Endodermal cell (in vitro differentiated cells): ENCODE measurements at places on chromosomes 16 and 17.

GRCh38 chr16:27242868-27243590 lies 25.5 kb downstream of the NSMCE1 start:
- peak; percentile 53 for DNase-seq

- no peak for DNase-seq
Observed at GRCh38 chr16:9934723-9935508, 247.3 kb downstream of the GRIN2A start.

DNA sequence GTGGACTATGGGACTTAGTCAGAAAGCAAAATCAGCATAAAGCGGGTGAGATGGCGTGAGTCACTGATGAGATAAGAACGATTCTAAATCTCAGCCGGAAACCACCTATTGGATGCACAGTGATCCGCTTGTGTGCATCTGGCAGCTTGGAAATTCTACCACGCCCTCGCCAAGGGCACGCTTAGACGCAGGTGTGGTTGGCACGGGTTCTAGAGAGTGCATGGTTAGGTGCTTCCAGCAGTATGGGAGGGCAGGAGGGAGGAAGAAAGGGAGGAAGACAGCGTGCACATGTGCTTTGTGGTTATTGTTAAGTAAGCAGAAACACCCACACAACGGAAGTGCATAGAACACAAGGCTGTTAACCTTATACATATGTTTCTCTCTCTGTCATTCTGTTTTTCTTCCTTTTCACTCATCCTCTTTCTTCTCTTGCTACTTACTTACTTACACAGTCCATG lies 374.0 kb upstream of the ASIC2 start:
- peak; percentile 22 for DNase-seq

- no peak for DNase-seq
Observed at GRCh38 chr16:50566014-50566962, 18.1 kb downstream of the NKD1 start.

GRCh38 chr17:57256708-57257112 lies 387 bp downstream of the MSI2 start:
- DNase-seq = no peak

DNA sequence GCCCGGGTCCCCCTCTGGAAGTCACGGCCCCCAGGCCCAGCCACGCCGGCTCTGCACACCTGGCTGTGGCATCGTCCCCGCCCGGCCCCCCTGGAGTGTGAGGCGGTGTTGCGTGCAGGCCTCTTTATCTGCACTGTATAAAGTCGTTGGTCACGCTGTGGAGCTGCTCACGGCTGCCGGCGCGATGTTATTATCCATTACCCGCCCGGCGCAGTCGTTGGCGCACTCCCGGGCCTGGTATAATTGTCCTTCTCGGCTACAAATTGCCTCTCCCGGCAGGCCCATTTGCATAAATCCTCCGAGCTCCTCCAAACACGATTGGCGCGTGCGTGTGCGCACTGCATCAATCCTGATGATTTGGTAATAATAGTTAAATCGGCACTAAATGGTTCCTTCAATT lies 57.8 kb downstream of the BAHCC1 start:
- no peak for DNase-seq

DNA sequence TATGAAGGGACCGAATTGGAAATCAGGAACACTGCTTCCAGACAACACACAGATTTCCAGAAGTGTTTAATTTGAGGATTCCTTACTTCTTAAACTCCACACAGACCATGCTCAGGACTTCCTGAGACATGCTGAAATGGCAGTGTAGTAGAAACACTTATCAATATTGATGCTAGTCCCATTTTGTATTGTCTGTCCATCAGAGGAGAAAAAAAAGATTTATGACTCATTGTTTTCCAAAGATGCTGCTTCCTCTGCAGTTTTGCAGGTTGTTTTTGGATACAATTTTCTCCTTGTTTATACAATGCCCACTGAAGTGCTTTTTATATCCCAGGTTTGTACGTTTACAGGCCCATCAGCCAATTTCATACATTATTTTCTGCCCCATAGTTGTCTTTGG lies 68.3 kb upstream of the TANC2 start:
- no peak for DNase-seq

DNA sequence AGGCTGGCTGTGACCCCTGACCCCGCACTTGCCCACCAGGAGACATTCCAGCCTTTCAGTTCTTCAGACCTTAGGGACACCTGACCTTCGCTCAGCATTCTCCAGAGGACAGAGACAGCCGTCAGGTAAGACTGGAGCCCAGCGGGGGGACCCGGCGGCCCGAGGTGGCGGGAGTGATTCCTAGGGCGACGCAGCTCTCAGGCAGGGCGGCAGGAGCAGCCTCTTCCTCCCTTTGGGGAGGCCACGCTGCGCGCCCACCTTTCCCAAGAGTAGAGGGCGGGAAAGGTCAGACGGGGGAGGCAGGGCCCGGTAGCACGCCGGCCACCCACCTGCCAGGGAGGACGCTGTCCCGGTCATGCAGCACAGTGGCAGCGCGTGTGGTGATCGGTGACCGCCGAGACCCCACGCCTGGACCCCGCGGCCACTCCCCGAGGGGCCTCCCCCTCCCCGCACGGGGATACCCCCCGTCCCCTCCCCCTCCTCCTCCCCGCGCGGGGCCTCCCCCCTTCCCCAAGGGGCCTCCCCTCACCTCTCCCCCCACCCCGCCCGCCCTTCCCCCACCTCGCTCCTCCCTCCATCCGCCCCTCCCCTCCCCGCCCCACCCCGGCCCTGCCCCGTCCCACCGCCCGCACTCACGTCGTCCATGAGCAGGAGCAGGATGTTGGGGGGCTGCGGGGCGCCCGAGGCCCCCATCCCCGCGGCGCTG lies 472 bp downstream of the GALNS start:
- peak; percentile 76 for DNase-seq

GRCh38 chr17:82483836-82484235 lies 25.3 kb downstream of the NARF start:
- DNase-seq = no peak

GRCh38 chr16:1028524-1029258 lies 43.9 kb upstream of the SSTR5 start:
- DNase-seq = no peak

DNA sequence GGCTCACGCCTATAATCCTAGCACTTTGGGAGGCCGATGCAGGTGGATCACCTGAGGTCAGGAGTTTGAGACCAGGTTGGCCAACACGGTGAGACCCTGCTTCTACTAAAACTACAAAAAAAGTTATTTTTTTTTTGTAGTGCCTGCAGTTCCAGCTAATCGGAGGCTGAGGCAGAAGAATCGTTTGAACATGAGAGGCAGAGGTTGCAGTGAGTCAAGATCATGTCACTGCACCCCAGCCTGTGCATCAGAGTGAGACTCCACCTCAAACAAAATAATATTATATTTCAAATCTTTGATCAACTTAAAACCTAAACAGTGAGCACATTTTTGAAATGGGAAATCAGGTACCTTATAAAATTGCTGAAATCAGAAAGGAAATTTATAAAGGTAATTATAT lies 36.5 kb downstream of the NCOR1 start:
- no peak for DNase-seq

GRCh38 chr17:78718575-78719208 lies 63.4 kb downstream of the CYTH1 start:
- DNase-seq = no peak

GRCh38 chr17:7881276-7882054 lies 7.1 kb upstream of the CHD3 start:
- DNase-seq = peak; percentile 42

GRCh38 chr16:59060207-59060606 lies 326.1 kb upstream of the GOT2 start:
- no peak for DNase-seq

DNA sequence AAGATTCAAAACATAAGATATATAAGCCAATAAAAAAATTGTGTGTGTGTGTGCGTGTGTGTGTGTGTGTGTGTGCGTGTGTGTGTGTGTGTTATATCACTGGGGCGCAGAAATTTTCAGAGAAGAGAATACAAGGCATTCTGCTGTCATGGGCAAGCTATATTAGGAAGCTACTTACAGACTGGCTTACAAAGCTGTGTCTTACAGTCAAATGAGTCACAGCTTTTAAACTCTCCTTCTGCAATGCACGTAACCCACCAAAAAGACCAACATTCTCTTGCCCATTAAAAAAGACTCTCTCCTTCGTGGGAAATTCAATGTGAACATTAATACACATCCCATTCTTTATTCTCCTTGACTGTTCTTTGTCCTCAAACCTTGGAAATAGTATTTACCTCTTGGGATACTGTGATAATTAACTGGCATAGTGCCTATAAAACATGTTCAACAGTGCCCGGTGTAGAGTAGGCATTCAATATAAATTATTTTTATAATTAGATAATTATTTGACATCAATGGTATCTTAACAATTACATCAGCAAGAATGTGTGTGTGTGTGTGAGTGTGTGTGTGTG lies 860.4 kb upstream of the SOX9 start:
- DNase-seq = no peak

DNA sequence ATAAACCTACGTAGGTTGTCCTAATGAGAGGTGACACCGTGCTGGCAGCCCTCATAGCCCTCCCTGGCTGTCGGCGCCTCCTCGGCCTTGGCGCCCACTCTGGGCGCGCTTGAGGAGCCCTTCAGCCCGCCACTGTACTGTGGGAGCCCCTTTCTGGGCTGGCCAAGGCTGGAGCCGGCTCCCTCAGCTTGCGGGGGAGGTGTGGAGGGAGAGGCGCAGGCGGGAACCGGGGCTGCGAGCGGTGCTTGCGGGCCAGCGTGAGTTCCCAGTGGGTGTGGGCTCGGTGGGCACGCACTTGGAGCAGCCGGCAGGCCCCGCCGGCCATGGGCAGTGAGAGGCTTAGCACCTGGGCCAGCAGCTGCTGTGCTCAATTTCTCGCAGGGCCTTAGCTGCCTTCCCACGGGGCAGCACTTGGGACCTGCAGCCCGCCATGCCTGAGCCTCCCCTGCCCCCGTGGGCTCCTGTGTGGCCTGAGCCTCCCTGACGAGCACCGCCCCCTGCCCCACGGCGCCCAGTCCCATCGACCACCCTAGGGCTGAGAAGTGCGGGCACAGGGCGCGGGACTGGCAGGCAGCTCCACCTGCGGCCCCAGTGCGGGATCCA lies 40.1 kb upstream of the AMZ2 start:
- DNase-seq = no peak

DNA sequence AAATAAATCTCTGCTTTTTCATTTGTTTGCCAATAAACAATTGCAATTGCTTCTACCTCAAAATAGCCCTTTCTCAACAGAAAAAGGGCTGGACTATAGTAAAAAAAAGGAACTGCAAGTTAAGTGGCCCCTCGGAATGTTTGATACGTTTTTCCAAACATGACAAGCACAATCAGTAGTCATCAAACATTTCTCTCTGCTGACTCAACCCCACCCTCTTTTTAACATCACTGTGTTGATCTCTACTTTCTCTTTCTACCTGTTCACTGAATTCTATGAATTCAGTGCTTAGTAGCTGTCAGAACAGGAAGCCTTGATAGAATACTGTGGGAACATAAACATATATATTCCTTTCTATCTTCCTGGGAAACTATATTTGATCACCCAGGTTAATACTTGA lies 116.5 kb upstream of the AXIN2 start:
- no peak for DNase-seq

DNA sequence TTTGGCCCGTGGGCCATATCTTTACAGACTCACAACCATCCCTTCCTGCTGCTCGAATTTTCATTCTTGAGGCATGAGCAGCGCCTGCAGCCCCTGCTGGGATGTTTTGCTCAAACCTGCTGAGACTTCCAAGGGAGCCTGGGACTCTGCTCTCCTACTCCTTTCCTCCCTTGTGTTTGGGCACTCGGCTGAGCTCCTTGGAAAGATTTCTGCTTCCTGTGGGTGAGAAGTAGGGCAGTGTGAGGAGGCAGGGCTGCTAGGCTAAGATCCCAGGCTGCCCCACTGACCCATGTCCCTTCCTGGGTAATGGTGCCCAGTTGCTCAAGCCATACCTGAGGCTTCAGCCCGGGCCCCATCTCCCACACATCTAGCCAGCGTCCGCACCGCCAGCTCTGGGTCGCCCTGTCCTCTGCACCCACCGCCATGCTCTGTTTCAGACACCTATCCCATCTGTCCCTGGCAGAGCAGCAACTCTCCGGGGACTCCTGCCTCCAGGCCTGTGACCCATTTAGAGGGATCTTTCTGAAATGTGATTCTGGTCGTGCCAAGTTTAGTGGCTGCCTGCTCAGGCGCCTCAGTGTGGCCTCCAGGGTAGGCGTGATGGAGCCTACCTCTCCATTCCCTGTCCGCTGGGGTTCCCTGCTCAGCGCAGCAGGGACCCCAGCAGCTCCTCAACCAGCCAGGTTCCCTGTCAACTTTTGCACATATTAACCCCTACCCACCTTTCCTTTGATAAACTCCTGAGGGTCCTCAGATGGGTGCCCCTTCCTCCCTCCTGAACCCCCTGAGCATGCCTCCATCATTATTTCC lies 190.1 kb downstream of the CCDC182 start:
- peak; percentile 75 for DNase-seq

GRCh38 chr17:79943347-79944241 lies 92.1 kb downstream of the TBC1D16 start:
- peak; percentile 67 for DNase-seq

DNA sequence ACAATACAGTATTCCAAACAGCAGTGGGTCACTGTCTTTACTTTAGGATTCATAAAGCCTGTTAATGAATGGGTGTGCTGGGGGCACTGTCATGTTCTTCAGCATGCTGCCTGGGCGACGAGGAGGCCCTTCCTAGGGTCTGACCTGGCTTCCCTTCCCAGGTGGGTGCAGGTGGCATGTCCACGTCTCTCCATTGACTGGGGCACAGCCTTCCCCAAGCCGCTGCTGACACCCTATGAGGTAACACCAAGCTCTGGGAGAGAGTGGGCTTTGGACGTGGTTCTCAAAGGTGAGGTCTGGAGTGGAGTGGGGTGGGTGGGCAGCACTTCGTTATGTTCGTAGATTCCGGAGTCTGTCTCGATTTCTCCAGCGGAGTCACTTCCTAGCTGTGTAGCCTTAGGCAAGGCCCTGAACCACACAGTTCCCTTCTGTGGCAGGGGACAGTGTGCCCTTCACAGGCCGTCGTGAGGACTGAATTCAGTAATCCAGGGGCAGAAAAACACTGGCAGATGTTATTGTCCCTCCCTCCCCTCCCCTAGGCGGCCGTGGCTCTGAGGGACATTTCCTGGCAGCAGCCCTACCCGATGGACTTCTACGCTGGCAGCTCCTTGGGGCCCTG lies 771 bp upstream of the OVCA2 start:
- no peak for DNase-seq

- DNase-seq = no peak
Observed at GRCh38 chr17:79395066-79395465, 215.8 kb downstream of the RBFOX3 start.

DNA sequence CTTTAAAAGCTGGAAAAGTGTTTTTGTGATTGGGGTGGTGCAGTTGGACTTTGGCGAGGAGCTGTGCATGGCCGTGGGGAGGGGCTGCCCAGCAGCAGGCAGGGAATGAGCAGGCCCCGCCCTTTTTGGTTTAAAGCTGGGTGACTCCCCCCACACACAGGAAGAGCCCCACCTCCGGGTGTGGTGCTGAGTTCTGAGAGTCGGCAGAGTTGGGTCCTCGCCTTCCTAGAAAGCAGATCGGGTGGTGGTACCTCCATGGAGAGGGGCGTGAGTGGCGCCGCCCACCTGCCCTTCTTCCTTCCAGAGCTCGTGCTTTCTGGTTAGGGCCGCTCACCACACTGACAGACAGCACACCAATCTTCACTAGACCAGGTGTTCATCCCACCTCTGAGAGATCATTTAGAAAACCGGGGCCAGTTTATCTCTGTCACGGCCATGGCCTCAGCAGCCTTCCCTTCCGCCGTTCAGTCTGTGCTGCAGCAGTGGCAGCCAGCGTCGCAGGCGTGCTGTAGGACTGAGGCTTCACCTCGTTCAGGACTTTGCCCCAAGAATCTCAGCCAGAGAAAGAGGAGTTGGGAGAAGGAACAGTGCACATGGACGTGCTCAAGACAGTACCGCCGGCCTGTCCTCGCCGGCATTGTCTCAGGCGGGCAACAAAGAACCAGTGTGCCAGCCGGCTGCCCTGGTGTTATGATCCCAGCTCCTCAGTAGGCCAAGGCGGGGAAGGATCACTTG lies 144.0 kb upstream of the CHMP6 start:
- no peak for DNase-seq

- DNase-seq = no peak
Observed at GRCh38 chr16:87725596-87726235, 40.1 kb downstream of the KLHDC4 start.
